ENCODE measurements at places on chromosomes 2 and 18.

- no peak for DNase-seq
These were observed 100.7 kb downstream of the LYPD6 start for GRCh38 chr2:149430743-149431736.

DNA sequence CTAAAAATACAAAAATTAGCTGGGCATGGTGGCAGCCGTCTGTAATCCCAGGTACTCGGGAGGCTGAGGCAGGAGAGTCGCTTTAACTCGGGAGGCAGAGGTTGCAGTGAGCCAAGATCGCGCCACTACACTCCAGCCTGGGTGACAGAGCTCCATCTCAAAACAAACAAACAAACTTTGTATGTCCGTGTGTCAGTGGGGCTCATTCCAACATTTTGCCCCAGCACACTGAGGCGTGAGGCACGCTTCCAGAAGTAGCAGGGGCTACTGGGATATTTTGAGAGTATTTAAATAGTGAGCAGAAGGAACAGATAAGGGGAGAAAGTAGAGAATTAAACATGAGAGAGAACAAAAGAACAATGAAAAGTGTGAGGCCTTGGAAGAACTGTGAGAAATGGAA is 83.3 kb upstream of the TANK start:
- no peak for DNase-seq

GRCh38 chr2:133503323-133503722 is 64.9 kb downstream of the NCKAP5 start:
- no peak for DNase-seq

- no peak for DNase-seq
These were observed 277.7 kb upstream of the ACVR2A start for GRCh38 chr2:147567136-147567535.

DNA sequence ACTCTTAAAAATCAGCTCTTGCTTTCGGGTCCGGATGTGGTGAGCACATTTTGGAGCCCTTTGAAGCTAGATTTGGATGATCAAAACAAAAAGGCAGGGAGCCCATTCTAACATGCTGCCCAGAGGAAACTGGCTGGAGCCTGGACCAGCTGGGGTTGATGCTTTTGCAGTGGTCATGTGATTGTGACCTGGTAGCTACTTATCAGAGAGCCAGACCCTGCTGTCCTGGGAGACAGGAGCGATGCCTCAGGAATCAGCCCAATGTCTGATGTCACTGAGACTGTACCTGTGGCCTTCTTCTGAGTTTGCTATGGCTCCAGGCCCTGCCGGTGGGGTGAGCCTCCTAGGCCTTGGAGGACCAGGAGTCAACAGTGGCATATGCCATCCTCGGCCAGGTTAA is 18.7 kb upstream of the SCLY start:
- no peak for DNase-seq

GRCh38 chr2:238141541-238142318 is 3.3 kb downstream of the KLHL30 start:
- no peak for DNase-seq

DNA sequence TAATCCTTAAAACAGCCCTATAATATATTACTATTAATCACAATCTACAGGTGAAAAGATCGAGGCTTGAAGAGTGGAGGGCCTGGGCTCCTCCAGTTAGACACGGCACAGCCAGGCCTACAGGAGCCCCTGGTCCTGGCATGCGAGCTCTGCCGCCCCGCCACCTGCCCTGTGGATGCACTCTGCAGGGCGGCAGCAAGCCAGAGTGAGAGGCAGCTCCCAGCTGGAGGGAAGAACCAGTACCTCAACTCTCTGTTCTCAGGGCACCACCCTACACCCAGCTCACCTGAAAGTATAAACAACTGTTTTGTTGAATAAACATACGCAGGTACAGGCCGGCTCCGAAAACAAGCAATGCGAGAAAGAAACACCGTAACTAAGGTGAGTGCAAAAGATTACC is 34.6 kb downstream of the EIPR1 start:
- DNase-seq = no peak

GRCh38 chr2:118622913-118623312 is 224.5 kb downstream of the EN1 start:
- no peak for DNase-seq

DNA sequence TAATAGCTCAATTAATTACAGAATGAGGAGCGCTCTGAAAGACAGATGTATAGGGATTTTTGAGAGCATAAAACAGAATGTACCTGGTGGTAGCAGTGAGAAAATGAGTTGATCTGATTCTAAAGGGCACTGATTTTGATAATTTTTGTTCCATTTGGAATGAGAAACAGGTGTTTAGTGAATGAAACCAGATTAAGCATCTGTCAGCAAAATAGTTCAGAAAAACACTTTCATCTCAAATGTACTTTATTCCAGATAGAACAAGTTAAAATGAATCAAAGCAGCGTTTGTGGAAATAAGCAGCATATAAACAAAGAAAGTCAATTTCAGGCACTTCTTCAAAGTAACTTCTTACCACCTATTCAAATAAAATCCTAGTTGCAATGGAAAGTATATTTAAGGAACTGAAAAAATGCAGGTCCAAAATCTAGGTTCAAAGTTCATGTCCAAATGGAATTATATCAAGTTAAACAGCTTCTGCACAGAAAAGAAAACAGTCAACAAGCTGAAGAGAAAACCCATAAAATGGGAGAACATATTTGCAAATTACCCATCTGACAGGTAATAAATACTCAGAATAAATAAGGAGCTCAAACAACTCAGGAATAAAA is 11.9 kb upstream of the REG3A start:
- DNase-seq = no peak

DNA sequence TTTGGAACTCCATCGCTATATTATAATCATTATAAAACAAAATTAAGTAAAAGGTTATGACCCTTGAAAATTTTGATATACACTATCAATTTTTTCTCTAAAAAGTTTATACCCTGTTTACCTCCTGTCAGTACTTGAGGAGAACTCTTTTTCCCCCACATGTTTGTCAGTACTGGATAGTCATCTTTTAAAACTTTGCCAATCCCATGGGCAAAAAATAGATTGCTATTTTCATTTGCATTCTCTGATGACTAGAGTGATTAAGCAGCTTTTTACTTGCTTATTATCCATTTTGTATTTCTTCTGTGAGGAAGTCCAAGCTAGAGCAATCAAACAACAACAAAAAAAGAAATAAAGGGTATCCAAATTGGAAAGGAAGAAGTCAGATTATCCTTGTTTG is 76.4 kb downstream of the DGKD start:
- DNase-seq = no peak

DNA sequence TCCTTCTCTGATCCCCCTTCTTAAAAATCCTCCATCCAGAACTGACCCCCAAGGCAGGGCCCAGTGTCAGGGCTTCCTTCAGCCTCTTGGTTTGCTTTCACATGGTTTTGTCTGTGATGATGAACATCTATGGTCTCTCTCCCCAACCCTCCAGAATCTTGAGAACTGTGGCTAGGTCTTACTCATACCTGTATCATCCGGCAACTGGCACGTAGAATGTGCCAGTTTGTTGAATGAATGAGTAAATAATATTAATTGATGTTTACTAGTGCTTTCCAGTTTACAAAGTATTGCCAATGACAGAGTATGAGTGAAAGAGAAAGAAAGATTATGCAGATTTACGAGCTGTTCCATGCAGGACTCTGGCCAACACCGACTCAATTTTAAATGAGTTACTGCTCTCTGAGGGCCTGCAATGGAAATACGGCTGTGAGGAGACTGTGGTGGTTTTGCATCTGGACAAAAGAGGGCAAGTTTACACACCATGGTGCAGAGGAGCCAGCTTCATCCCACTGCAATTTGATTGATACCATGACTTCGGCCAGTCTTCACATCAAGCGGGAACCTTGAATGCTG is 29.9 kb upstream of the TRIB2 start:
- no peak for DNase-seq

- DNase-seq = no peak
These were observed 85.0 kb downstream of the MARCHF4 start for GRCh38 chr2:216287251-216287650.

GRCh38 chr2:7999683-8000476 is 682.0 kb upstream of the ID2 start:
- DNase-seq = no peak

- DNase-seq = no peak
These were observed 23.0 kb downstream of the CDC42EP3 start for GRCh38 chr2:37648331-37649011.

DNA sequence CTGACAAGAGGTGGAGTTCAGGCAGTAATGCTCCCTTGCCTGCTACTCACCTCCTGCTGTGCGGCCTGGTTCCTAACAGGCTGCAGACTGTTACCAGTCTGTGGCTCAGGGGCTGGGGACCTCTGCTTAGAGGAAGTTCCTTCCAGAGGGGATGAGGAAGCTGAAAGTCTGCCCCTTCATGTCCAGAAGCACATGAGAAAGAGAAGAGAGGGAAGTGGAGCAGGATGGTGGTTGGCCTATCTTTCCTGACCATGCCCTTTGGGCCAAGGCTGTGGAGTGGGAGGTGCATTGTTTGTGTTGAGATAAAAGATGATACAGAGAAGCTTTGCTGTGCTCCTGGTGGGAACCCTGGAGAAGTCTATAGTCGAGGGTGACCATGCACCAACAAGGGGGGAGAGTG is 112.5 kb downstream of the LPIN1 start:
- no peak for DNase-seq

GRCh38 chr18:11984091-11984490 is 2.8 kb downstream of the IMPA2 start:
- DNase-seq = no peak

- no peak for DNase-seq
These were observed 499.7 kb downstream of the PTH2R start for GRCh38 chr2:208906330-208906729.
